DMS153 (cell line): ENCODE measurements at places on chromosomes 3 and 15.
A peak's percentile ranks its signal among the peaks of the same experiment; 100 is the strongest.

DNA sequence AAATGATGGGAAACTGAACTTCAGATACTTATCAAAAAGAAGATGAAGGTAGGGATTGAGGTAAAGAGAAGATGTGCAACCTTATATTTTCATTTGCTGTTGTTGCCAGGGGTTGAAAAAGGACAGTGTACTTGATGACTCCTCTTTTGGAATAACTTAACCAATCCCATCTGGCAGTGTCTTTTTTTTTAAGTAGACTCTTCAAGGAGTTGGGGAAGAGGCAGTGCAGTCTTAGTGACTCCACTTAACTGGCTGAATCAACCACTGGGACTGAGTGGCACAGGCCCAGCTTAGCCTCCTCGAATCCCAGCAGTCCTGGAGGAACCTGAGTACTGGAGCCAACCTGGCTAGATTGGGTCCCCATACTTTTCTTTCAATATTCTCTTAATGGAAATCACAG is 27.3 kb upstream of the FILIP1L start:
- DNase-seq: no peak

DNA sequence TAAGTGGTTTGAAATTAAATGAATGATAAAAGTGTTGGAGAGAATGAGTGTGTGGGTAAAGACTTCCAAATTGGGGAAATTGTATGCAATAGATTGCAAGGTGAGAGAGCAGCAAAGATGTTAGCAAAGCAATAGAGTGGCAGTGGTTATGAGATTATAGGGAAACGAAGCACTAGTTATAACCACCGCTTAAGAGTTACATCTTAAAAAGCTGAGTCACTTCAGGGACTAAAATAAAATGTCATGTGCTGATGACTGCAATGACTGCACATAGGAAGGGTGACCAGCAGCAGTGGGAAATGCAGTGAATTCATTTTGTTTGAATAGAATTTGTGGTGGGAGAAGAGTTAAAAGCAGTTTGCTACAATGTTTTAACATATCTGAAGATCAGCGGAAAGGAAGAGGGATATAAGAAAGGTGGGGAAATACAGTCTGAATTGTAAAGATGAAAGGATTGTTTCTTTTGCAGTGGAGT is 127.3 kb downstream of the RAP2B start:
- DNase-seq: no peak

DNA sequence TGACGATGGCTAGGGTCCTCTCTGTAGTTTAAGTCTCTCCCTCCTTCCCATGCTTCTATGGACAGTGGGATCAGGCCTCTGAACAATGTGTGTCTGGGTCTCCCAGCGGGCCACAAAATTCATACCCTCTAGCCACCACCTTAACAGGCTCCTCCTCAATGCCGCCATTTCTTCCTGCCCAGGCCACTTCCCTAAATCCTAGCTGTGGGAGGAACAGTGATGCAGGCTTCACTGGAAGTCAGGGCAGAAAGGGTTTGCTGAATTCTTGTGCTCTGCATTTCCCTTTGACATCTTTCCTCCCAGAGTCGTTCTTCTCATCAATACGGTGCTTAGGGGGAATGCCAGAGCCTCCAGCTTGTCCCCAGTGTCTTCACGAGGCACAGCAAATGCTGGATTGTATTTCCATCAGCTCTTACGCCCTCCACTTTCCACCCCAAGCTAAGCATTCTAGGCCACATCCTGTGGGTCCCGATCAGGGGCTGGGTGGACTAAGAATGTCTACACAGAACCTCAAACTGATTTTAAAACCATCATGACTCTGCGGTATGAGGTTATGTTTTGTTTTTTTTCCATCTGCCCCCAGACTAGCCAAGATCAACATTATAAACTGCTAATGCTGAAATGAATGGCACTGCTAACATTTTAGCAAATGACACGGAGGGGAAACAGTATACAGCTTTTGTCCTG is 11.9 kb upstream of the LDHAL6B start:
- DNase-seq: no peak

DNA sequence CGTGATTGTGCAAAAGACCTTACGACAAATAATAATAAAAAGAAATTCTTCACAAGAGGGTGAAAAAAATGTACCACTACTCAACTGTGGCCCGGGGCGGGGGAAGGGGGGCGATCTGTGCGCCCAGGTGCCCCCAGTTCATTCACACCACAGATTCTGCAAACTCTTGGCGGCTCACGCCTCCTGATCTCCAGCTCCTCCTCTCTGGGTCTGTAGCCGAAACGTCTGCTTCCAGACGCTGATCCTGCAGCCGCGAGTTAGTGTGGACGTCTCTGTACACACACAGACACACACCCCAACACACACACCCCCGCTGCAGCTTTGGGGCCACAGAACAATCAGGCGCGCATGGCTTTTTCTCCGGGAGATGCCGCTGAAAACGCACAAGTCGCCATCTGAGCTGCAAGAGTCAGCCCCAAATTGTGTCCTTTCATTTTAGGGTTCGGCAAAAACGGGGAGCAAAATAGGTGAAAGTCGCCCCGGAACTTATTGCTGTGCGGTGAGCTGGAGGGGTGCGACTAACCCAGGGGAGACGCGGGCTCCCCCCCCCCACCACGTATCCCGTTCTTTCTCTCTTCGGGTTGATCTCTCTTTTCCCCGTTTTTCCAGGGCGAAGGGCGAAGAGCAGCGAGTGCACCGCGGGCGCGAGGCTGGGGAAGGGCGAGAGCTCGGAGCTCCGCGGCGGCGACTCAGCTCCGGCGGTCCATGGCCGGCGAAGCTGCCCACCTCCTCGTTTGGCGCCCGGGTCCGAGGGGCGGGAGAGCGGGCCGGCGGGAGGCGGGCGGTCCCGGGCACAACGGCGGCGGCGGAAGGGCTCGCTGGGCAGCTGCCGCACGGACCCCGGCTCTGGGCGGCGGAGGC is 505 bp upstream of the WNT5A start:
- DNase-seq: no peak

- no peak for DNase-seq
Observed at GRCh38 chr3:106533788-106534160, 665.0 kb upstream of the CBLB start.

DNA sequence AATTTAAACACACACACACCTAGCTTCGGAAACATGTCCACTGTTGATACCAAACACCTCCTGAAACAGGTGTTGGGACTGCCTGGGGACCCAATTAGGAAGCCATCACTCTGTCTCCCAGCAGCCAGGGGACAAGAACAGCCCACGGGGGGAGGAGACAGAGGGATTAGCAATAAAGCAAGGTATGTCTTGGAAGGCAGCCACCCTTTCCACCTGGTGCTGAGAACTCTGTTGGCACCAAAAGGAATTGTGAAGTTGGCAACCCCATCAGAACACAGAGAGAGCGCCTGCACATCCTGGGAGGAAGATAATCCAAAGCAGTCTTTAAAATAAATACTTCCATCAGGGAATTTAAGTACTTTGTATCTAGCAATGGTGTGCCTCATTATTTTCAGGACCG is 111.0 kb downstream of the ADAMTS17 start:
- DNase-seq: no peak

GRCh38 chr3:52283306-52283705 is 4.3 kb upstream of the GLYCTK start:
- no peak for DNase-seq

DNA sequence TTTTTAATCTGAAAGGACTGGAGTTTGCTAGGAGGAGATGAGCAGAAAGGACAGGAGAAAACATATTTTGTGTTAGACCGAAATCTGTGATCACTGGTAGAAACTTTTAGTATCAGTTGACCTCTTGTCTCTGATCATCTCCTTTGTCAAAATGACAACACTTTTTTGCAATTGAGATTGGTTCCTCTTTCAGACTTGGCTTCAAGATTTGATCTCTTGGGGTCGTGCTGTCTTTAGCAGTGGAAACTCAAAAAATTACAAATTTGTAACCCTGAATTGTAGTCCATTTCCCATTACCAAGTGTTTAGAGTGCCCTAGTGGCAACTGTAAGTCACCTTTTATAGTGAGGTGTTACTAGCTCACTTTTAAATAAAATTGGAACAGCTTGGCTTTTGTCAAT is 107.4 kb downstream of the KLHL25 start:
- DNase-seq: no peak

DNA sequence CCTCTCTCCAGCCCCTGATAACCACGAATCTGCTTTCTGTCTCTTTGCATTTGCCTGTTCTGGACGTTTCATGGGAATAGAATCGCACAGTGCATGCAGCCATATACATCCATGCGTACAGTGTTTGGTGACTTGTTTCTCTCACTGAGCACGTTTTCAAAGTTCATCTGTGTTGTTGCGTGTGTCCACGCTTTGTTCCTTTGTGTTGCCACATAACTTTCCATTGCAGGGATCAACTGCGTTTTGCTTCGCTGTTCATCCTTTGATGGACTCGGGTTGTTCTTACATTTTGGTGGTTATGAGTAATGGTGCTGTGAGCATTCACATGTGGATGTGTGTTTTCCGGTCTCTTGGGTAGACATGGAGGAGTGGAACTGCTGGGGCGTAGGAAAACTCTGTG is 56.4 kb upstream of the TAMM41 start:
- no peak for DNase-seq

- DNase-seq: no peak
Observed at GRCh38 chr3:9088441-9089353, 125.4 kb upstream of the RAD18 start.

DNA sequence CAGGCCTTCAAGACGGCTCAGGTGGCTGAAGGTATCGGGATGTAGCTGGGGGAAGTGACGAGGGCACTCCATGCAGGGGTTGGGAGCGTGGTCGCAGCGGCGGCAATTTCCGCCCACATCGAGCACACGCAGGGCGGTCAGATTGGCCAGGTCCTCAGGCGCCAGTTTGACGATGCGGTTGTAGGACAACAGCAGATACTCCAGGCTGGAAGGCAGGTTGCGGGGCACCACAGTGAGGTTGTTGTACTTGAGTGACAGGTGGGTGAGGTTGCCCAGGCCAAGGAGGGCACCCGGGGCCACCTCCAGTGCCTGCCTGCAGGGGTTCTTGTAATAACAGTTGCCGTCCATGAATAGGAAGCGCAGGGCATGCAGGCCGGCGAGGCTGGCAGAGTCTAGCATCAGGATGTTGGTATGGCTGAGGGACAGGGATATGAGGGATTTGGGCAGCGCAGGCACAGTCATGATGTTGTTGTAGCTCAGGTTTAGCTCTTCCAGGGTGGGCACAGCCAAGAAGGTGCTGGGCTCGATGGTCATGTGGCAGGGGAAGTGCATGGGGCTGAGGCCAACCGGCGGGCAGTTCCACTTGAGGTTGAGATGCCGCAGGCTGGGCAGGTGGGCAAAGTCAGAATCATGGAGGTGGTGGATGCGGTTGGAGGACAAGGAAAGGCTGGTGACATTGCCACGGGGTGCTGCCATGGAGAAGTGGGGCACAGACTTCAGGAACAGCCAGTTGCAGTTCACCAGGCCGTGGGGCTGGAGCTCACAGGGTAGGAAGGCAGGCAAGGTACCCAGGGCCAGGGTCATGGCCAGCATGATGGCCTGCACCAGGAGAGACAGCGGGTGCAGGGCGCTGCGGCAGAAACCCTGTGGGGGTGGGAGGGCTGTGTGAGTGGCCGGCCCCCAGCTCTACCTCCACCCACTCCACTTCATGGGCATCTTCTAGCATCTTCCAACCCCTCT is 1.7 kb downstream of the TLR9 start:
- DNase-seq: no peak

- DNase-seq: no peak
Observed at GRCh38 chr15:89429023-89429422, 67.4 kb downstream of the RHCG start.

GRCh38 chr15:98063871-98064270 is 103.4 kb downstream of the ARRDC4 start:
- DNase-seq: no peak

GRCh38 chr15:74383695-74384565 is 16.5 kb upstream of the CYP11A1 start:
- no peak for DNase-seq

- no peak for DNase-seq
Observed at GRCh38 chr3:109553591-109554371, 216.4 kb upstream of the DPPA4 start.

DNA sequence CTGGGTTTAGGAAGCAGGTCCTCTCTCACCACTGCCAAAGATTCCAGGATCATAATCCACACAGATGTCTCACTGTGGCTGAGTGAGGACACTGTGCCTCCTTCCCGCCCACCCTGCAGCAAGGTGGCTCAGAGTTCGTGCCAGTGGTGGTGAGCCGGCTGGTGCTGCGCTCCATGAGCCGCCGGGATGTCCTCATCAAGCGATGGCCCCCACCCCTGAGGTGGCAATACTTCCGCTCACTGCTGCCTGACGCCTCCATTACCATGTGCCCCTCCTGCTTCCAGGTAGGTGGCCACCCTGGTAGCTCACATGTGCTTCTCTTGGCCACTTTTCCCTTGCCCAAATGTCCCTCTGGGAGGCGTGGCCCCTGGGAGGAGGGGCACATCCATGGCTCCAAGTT is 9.0 kb upstream of the RHO start:
- DNase-seq: no peak

DNA sequence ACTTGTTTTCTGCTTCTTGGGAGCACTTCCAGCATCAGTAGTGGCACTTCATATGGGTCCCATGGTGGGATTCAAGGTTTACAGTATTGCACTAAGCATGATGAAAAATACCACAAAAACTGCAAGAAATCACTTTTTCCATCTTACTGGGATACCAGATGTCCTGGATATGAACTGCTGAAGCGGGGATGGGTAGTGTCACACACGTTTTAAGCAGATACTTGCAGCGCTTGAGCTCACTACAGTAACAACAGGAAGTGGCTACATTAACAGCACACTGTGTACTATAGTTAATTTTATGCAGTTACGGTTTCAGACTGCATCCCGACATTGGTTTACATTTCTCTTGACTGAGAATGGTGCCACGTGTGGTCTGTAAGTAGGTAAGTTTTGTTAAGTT is 3.5 kb upstream of the ISG20 start:
- no peak for DNase-seq

DNA sequence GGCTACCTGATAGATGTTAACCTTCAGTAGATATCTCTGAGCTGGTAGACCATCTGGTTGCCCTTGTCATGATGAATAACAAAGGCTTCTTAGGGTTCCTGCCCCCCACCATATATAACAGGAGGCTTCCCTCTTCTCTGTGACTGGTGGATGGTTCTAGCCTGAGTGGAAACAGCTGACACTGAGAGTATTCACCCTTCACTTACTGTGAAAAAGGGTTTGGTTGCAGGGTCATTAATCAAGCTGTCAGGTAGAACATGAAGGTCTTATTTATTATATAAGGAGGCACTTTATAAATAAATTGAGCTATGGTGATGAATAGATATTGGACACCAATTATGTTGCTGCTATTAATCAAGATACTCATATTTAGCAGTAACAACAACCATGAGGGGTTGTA is 58.6 kb downstream of the CACNA2D3 start:
- no peak for DNase-seq

GRCh38 chr3:138351151-138351550 is 2.8 kb downstream of the MRAS start:
- DNase-seq: no peak

- DNase-seq: peak; percentile 0
Observed at GRCh38 chr3:5791558-5791957, 604.1 kb downstream of the EDEM1 start.

DNA sequence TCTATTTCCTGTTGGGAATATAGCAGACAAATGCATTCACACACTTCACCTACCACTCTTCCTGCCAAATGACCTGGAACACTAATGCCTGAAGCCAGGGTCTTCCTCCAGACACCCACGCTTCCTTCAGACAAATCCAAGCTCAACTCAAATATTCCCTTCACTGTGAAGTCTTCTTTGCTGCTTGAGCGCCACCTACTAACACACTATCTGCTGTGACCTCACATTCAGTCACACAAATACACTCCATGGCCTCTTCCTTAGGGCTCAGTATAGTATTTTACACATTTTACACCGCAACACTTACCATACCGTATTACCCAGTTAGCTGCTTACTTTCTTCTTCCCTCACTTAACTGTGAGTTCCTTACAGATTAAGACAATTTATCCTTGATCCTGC is 149.4 kb downstream of the SHOX2 start:
- no peak for DNase-seq
